ENCODE measurements at places on chromosomes 12 and 14. TPM values are rescaled to one million over a fixed set of nuclear protein-coding genes. Genes with fewer than 3 reads are reported as not detected.

GRCh38 chr12:32603858-32604257, 75.2 kb upstream of the DNM1L start:
- DNase-seq = no peak

- DNase-seq = no peak
Observed at GRCh38 chr12:58310809-58311622, 369.6 kb downstream of the ATP23 start.

DNA sequence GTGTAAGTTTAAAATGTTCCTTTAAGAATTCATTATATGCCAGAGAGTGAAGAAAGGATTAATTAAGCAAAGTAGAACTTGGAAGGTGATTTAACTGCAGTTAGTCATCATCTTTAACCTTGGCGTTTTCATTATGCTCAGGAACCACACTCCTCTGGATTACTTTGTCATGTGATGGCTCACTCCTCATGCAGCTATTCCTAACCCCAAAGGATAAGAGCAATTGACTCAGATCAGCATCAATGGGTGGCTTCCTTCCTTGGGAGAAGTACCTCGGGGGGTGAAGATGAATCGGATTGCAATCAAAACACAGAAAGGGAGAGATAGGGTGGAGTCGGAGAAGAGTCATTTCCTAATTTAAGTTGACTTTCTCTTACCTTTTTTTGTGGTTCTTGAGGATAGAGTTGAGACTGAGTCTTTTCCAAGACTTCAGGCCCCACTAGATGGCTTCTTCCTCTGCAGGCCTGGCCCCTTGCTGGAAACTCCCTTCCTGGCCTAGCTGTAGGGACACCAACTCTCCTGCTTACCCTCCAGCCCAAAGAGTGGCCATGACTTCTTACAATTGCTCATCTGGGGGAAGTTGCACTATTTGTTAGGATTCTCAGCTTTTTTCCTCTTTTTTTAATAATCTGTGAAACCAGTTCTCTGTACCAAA, 238.6 kb upstream of the DDHD1 start:
- DNase-seq = no peak

- DNase-seq = no peak
Observed at GRCh38 chr14:71140157-71140556, 232.9 kb downstream of the PCNX1 start.

- DNase-seq = no peak
Observed at GRCh38 chr14:102105369-102105768, 18.5 kb upstream of the HSP90AA1 start.

DNA sequence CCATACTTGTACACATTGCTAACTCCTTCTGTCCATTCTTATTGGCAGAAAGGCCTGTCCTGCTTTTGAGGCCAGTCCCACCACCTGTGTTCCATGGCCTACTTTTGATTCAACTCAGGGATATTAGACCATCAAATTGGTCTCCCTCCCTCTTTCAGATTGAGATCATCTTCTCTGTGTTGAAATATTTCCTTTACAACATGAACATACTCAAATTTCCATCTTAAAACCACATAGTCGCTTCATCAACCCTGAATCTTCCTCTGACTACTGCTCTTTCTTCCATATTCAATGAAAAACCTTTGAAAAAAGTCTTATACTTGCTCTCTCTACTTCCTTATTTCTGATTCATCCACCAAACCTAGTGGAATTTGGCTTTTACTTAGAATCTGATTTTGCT, 34.9 kb downstream of the TRMT5 start:
- no peak for DNase-seq

DNA sequence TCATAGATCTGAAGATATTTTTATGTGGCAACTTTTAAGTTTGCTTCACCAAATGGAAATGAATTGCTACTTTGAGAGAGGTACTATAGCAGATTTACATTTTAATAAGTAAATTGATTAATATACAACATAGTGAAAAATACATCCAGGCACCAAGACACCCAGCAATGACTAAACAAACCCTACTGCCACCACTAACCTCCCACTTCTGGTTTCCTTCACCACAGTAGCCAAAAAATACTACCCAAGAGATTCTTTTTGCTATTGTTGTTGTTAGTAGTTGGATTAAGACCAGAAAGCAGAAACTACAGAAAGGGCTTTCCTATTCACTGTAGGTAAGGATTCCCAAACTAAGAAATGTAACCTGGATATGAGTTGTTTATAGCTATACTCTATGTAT, 54.1 kb downstream of the COCH start:
- DNase-seq = no peak

DNA sequence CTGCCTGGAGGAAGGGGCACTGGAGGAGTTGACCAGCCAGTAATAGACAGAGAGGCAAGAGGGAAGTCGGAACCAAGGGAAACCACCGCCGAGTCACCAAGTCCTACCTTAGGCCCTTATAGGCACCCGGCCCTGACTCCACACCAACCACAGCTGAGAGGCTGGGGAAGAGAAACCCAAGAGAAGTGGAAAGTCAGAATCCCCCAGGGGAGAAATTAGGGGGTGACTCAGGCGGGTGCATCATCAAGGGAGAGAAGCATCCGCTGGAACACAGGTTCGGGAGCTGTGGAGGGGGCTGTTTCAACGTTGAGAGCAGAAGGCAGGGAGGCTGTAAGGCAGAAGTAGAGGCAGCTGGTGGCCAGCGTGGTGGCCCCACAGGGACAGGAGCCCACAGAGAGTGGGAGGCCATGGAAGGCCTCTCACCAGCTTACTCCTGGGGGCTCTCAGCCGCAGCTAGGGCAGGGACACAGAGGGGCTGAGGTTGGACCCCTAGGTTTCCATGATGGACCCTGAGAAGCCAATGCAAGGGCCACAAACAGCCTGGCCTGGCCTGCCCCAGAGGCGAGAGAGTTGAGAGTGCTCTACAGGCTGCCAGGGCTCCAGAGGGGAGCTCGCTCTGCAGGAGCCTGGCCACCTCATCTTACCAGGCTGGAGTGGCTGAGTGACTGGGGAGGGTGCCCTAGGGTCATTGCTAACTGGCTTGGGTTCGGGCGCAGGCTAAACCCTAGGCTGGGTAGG, 1.4 kb upstream of the TRMT61A start:
- DNase-seq = peak; percentile 59

- no peak for DNase-seq
Observed at GRCh38 chr14:96176275-96176674, 28.4 kb upstream of the BDKRB2 start.

DNA sequence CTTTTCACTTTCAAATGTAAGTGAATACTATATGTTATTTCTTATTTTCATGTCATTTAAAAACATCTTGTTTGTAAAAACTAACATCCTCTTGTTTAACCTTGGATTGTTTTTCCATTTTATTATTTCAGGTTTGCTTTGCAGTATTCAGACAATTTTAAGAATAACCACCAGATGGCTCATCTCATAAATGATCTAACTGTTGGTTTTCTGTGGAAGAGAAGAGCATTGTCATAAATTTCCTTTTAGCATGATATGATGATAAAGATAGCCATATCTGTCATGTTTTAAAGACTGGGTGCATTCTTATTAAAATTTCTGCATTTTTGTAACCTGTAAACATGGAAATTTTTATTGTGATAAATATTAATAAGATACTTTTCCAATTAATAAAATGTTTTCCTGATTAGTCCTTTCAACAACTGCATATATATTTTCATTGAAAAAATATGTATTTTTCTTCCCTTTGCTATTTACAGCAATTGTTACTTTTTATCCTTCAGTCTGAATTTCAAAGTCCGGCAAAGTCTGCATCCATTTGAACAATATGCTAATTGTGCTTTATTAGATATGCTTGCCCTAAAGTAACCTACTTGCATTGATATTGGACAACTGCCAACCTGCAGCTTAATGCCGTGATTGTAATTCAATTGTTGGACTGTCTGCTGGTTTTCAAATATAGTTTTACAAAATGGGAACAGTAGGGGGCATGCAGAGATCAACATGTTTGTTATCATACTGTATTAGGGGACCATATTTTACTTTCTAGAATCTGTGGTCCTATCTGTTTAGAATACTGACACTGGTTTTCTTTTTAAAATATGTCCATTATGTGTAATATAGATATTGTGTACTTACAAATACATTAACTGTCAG, 163.4 kb downstream of the GARIN6 start:
- no peak for DNase-seq

- no peak for DNase-seq
Observed at GRCh38 chr12:78055545-78055944, 224.9 kb downstream of the NAV3 start.

DNA sequence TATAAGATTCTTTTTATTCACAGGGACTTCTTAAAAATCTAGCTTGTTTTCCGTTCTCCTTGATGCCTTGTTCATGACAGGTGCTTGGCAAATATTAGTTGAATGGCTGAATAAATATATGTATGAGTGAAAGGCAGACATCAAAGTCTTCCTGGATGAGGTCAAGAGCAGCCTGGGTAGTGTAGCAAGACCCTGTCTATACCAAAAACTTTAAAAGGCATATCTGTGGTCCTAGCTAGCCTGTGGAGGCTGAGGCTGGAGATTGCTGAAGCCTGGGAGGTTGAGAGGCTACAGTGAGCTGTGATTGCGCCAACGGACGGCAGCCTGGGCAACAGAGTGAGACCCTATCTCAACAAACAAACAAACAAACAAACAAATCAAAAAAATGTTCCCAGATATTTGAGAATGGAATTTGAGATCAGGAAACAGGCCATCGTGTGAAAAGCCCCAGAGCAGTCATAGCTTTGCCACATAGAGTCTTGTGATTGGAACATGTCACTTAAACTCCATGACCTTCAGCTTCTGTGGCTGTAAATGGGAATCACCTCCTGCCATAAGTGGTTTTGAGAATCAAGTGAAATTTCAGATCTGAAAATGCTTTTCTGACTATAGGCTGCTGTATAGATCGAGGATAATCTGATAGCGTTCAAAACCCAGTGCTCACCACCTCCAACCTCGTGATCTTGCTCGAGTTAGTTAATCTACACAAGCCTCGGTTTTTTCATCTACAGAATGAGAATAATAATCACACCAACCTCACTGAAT, 64.3 kb downstream of the ZFP36L1 start:
- DNase-seq = no peak

- DNase-seq = no peak
Observed at GRCh38 chr14:89851106-89851505, 103.4 kb downstream of the EFCAB11 start.

- DNase-seq = no peak
Observed at GRCh38 chr12:19654650-19655376, 215.5 kb downstream of the AEBP2 start.

DNA sequence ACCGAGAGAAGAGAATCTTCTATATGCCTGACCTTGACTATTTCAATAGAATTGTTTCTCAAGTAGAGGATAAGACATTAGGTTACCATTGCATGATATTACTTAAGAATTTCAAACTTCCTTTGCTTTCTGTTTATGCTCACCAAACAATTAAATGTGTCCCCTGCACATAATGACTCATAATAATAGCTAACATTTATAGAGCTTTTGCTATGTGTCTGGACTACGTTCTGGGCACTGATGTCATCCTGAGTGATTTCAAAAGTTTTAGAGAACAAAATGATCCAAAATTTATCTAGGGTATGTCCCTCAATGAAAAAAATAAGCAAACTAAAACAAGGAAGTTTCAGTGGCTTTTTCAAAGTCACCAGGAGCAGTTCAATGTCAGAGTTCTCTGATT, 38.8 kb downstream of the SLC15A5 start:
- no peak for DNase-seq

DNA sequence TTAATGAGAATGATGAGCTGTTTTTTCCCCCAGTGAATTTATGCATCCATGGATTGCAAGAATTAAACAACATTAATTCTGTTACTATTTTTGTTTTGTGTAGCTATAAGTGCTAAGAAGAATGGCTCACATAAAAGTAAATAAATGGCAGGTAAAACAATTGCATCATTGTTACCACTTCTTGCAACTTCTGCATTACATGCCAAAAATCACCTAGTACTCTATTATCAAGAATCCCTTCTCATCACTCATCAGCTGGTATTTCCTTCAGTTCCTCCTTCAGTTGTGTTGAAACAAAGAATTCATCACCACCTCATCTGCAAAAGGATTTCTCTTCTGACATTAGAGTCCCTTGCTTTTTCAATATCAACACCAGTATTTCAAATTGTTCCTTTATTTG, 773 bp downstream of the A2M start:
- DNase-seq = no peak

DNA sequence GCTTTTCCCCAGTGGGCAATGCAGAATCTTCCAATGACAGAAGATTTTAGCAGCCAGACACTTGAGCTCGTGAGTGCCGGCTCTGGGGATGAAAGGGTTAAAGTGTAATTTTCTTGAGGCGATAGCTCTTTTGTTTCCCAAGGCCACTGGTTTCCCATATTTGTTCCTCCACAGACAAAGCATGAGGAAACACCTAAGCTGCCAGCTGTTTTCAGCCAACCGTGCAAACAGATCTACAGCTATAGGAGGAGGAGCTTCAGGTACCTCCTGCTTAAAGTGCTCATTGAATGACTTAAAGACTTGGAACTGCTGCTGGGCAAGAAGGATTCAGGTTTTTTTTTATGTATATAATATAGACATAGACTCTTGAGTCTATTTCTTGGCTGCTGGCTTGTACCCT, 1311.5 kb downstream of the TMEM121 start:
- DNase-seq = no peak

GRCh38 chr12:111035578-111036301, 115.4 kb upstream of the MYL2 start:
- no peak for DNase-seq

The GPRC5D gene
- not detected for polyA plus RNA-seq

The CCDC88C gene
- 2.5 TPM for polyA plus RNA-seq

The TPH2 gene
- not detected for polyA plus RNA-seq

The KLHL33 gene
- 0.68 TPM for polyA plus RNA-seq

The SCNN1A gene
- 0.23 TPM for polyA plus RNA-seq

The AMDHD1 gene
- polyA plus RNA-seq = 0.50 TPM

The ATF7 gene
- 22.8 TPM for polyA plus RNA-seq

The KRT85 gene
- not detected for polyA plus RNA-seq

The FOXM1 gene
- 0.20 TPM for polyA plus RNA-seq

The CCDC175 gene
- polyA plus RNA-seq = not detected

The PPP1R3E gene
- polyA plus RNA-seq = 7.9 TPM

The KSR2 gene
- 0.02 TPM for polyA plus RNA-seq

The OR6J1 gene
- not detected for polyA plus RNA-seq

The CEBPE gene
- polyA plus RNA-seq = not detected
